ENCODE measurements at places on chromosomes 7 and 10.

DNA sequence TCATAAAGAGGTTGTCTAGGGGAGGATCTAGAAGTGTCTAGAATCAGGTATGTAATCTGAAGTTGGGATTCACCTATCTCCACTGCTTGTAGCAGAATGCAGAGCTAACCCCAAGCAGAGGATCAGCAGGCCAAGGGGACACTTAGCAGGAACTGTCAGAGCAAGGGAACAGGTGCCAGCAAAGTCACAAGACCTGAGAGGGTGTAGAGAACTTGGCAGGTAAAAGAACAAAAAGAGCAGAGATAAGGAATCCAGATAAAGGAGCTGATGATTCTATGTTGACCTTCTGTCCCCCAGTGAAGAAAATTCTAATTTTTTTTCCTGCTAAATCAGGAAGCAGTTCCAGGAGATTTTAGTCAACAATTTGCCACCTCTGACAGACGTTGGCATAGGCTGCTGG lies 91.4 kb upstream of the CCDC71L start:
- DNase-seq: no peak

DNA sequence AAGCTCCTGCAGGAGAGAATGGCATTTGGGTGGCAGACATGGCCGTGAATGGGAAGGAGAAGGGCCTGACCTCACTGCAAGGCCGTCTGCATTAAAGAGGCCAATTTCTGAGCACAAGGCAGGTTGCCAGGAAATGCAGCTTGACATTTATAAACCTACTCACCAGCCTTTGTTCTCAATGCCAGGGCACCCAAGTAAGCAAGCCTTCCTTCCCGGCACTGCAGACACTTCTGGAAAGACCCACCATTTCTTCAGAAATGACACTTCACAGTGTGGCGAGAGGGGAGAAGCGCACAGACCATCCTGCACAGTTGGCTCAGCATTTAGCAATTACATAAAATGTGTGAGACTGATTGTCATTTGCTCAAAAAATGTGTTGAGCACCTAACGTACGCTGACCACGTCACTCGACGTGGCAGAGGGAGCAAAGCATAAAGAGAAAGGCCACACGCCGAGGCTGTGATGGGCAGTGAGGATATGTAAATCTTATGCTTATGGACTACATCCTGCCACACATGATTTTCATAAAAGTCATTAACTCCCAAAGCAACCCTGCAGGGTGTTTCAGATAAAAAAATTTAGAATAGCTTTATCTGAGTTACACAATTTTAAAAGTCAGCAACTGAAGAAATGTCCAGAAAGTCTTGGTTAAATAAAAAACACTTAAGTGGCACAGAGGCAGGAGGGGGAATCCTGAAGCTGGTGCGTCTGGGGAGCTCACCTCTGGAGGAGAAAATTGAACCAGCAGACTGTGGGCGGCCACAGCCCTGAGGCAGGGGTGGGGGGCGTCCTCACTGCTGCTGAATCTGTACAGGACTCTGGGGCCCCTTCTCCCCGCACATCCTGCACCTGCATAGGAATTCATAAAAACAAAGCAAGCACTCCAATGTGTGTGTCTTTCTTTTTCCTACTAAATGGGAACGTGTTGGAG lies 543.8 kb downstream of the PTPRN2 start:
- DNase-seq: no peak

GRCh38 chr10:129680661-129681344 lies 213.8 kb downstream of the MGMT start:
- DNase-seq: no peak

DNA sequence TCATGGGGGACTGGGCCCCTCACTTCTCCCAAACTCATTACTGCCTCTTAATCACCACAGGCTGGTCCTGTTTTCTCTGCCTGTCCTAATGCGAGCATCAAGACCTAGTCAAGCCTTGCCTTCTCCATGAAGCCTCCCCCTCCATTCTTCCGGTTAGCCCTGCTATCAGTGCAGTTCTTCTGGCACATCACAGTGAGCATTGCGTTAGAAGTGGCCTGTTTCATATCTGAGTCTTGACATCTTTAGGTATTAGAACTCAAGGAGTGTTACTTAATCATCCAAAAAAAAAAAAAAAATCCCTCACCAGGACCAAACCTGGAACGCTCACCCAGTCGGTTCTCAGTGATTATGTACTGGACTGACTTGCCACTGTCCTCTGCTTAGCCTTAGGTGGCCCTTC lies 17.4 kb downstream of the SNX10 start:
- no peak for DNase-seq

- no peak for DNase-seq
These were observed 75.3 kb downstream of the INPP5A start for GRCh38 chr10:132612571-132613504.

GRCh38 chr10:71796749-71797405 lies 23.6 kb upstream of the VSIR start:
- no peak for DNase-seq

- DNase-seq: no peak
These were observed 187.5 kb downstream of the CELF2 start for GRCh38 chr10:11205030-11205772.

- DNase-seq: no peak
These were observed 12.1 kb upstream of the SHH start for GRCh38 chr7:155824227-155824886.

DNA sequence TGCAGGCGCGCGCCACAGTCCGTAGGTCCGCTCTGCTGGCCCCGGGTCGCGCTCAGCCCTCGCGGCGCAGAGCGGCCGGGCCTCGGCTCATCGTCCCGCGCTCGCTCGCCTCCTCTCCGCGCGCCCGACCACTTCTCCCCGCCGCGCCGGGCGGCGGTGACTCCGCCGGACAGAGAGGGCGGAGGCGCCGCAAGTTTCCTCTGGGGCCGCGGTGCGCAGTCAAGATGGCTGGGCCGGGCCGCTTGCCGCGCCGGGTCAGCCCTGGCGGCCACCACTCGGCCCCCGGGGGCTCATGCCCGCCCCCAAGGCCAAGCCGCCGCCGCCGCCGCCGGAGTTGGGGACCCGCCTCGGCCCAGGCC lies 441 bp downstream of the FZD8 start:
- no peak for DNase-seq

DNA sequence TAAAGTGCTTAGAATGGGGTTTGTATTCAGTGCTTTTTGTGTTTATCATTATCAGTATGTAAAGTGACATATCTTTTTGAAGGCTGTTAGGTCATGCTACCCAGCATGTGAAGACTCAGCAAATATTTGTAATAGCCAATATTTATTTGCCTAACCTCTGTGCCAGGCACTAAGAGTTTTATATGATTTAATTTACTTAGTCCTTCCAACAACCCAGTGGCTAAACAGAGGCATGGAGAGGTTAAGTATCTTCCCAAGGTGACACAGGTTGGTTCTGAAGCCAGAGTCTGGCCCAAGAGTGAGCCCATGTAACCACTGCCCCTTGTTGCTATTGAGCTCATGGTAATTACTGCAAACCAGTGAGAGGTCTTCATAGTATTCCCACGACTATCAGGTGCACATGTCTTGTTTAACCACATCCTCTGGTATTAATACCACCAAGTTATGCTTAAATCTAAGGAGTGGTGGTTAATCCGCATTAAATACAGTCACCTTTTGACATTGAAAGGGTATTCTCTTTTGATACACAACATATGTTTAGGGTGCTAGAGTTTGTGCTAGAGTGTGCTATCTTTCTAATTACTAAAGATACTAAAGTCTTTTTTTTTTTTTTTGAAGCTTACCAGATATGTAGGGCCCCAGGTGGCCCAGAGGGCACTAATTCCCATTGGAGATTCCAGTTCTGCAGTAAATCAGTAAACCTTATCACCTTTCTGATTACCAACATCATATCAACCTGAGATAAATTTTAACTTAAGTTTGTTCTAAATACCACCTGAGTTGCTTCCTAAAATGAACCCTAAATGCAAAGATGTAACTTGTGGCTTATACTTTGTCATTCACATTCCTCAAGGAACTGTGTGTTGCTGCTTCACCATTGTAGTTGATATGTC lies 2.9 kb downstream of the ADD3 start:
- DNase-seq: no peak

GRCh38 chr7:141660259-141660658 lies 41.7 kb downstream of the DENND11 start:
- DNase-seq: no peak

DNA sequence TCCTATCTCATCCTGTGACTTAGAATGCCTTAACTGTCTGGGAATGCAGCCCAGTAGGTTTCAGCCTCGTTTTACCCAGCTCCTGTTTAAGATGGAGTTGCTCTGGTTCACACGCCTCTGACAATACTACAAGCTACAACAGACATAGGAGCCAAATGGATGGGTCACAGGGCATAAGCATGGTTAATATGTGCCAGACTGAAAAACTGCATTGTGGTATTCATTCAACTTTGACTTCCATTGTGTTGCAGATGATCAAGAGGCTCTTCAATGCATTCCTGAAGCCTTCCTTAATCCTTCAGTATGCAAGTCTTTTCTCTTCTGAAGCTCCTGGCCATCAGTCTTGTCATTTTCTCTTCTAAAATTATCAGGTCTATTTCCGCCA lies 20.3 kb upstream of the RNF32 start:
- DNase-seq: no peak

GRCh38 chr10:100872034-100872791 lies 40.5 kb upstream of the SLF2 start:
- peak; percentile 16 for DNase-seq

DNA sequence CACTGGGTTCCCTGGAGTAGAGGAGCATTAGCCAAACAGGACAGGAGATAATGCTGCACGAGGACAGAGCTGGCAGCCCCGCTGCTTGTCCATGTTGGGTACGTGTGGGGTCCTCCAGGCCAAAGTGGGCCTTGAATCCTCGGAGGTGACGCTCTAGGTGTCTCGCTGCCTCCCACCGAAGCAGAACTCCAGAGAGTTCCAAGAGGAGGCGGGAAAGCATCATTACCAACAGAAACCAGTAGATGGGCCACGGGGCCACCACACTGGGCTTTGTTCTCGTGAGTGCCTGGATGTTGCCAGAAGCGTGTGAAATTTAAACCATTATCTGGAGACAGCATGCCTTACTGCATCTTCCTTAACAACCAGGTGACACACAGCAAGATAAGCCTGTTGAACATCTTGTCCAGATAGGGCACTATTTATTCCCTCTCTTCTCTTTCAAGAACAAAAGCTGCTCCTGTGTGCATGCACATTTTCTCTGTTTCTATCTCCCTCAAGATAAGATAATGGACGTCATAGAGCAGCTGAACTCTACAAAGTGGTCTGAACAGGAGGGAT lies 56.8 kb downstream of the TNS3 start:
- no peak for DNase-seq

GRCh38 chr10:102645741-102646609 lies 1.7 kb downstream of the TRIM8 start:
- DNase-seq: peak; percentile 74

DNA sequence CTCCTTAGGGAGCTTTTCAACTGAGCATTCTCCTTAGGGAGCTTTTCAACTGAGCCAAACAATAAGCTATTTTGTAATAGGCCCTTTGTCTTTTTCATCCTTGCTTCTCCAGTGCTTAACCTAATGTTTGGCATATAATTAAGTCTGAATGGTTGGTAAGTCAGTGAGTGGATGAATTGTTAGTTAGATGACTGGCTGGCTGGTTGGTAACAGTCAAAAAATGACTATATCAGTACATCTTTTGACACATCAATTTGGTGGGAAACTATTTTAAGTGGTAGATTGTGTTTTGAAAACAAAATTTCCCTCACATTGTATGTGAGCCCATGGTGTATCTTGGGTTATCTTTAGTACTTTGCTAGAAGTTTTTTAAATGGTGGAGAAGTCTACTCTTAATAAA lies 16.4 kb downstream of the ING3 start:
- no peak for DNase-seq

DNA sequence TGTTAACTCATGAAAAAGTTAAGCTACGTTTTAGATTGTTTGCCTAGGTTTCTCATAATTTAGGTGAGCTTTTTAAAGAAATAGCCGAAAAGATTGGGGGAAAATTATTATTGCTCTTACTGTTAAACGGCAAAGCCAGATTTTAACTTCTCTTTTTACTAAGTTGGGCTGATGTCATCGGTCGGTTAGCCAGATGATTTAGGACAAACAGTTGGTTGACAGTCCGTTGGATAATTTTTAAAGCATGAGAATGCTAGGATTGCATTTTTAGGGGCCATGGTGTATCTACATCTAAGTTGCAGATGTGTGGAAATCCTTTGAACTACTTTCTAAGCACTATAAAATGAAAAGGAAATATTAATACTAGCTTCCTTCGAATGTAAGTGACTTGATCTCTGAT lies 280.9 kb upstream of the AKR1E2 start:
- DNase-seq: no peak

- no peak for DNase-seq
These were observed 190.9 kb downstream of the REEP3 start for GRCh38 chr10:63711867-63712716.

- no peak for DNase-seq
These were observed 833.3 kb upstream of the LRRN3 start for GRCh38 chr7:110257673-110258072.

DNA sequence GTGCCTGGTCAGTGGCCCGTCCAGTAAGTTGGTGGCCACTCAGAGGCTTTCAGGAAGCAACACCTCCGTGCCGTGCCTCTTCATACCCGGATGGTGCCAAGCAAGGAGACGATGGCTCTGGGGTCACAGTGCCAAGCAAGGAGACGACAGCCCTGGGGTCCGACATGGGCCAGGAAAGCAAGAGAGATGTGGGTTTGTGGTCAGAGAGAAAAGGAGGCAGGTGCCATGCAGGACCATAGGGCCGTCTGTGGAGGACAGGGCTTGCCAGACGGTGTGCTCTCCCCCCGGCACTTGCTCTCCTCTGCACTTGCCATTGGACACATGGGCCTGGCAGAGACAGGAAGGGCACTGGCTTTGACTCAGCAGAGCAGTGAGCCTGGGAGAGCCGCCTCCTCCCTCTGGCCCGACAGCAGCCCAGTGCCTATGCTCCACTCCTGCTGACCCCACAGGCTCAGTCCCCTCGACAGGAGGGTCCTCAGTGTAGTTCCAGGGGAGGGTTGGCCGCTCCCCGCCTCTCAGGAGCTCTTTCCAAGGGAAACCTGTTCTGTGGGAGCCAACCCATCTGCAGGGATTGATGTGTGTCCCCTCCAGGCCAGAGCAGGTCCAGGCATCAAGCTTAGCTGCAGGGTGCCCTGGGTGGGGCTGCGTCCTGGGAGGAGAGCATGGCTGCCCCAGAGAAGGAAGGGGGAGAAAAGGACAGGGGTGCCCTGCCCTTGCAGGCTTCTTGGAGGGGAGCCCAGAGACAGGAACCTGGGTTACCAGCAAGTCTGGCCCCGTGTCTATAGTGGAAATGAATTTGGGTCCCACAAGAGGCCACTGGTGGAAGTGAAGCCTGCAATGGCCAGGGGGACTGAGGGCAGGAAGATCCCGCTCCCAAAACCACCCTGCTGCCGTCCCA lies 7.6 kb upstream of the CALML5 start:
- no peak for DNase-seq

DNA sequence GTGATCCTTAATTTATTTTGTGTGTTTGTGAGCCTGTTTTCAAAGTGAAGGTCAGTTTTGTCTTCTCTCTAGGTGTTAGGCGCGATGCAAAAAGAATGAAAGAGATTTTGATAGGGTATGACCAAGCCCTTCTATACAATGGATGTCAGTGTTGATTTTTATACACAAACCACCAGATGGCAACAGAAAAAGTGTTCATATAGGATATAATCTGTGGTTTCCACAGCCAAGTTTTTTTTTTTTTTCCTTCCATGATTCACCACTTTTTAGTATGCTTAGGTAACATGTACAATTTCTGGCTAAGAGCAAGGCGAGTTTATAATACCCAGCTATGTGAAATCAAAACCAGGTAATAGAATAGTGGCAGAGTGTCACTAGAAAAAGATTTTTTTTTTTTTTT lies 8.1 kb downstream of the SDK1 start:
- no peak for DNase-seq
